NCI-H446 (cell line): ENCODE measurements at places on chromosomes 1 and 21.
A peak's percentile ranks its signal among the peaks of the same experiment; 100 is the strongest.

DNA sequence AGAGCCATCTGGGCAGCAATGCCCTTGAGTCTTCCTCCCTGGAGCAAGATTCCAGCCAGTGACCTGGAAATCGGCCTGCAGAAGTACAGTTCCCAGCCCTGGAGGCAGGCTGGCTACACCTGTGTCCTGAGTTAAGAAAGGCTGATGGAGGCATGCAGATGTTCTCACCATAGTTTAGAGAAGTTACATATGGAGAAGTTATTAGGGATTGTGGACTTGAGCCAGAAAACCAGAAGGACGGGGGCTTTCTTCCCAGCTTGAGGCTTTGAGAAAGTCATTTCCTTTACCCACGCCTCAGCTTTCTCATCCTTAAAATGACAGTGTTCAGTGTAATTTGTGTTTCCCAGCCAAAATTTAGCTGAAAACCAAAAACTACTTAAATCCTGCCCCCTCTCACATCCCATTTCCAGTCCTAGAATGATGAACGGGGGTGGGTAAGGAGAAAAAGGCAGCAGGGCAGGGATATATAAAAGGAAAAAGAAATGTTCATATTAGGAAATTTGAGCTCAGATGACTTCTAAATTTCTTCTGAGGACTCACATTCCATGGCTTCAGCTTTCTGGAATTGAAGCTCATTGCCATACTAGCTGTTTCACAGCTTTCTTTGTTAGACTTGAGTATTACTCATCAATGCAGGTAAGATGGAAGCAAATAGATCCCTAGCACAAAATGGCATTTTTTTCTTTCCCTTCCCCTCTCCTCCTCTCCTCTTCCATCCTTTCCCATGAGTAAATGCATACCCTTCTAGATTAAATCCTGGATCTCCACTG, 14.4 kb upstream of the C8B start:
- no peak for DNase-seq

DNA sequence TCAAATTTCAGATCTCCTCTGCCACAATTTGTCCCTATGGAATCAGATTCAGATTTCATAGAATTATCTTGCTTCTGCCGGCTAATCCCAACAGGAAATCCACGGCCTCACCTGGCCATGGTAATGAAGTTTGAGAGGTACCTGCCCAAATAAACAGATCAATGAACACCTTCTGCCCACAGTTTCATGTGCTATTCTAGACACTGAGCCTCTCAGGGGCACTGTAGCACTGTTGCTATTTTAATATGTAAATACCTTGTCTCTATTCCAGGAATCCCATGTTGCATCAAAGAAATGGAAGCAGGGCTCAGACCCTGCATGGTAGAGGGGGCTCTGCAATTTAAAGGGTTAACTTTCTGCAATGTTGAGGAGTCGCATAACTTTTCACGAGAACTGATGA, 593.1 kb downstream of the PTBP2 start:
- DNase-seq, result no peak

- peak; percentile 58 for DNase-seq
These were observed at the start of gene IL20 for GRCh38 chr1:206864939-206865671. IL20 (plus strand) TSS chr1:206865623; CDS start chr1:206865853, 230 bp downstream.

DNA sequence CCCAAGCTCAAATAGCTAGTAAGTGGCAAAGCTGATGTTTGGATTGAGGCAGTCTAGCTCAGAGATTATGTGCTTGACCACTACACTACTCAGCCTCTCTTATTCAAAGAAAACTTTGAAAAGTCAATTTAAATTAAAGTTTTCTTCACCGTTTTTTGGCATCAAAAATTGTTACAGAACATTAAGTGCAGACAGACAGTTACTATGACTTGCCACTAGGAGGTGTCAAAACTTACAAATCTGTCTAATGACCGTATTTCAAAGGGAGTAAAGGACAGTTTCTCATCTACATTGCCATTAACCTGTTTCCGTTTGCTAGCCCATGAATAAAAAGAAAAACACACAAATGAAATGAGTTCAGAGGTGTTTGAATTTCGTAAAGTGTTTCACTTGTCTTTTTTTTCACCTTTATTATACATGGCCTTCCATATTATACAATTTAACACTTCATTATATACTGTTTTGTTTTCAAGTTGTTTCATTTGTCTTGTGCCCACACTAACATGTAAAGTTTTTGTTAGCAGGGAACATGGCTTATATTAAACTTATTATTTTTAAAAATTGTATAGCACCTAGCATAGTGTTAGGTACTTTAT, 57.4 kb upstream of the MTF2 start:
- peak; percentile 81 for DNase-seq

DNA sequence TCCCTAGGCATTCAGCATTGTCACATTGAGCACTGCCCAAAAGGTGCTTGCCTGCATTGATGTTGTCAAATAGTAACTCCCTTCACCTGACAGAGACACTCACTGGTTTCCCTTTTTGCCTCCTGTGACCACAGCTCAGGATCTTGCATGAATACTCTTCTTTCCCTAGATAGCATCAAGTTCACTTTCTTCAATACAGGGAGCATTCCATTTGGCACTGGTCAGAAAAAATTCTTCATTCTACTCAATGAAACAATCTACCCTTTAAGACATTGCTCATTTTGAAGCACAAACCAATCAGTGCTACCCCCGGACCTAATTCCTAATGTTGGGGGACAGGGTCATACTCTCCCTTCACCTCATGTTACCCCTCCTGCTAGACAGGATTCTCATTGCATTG, 319.0 kb upstream of the SNX7 start:
- no peak for DNase-seq

DNA sequence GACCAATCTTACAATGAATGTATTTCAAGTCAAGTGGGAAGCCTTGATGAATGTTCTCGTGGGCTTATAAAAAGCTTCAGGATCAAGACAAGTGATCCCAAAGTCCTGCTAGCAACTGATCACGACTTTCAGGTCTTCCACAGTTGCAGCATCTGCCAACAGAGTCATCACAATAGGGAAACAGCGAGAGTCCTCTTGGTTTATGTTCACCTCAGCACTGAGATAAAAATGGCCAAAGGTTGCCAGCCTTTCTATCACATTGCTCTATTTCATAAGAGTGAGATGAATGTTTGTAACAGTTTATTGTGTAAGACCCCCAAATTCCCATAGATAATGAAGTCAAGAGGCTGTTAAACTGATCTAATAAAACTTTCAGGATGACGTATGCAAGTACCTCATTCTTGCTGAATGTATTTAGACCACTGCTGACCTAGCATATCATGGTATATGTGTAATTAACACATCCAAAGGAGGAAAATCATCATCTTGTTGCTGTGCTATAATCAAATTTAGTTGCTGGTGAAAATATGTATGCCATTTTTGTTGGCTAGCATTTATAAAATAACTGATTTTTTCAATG, 150.6 kb downstream of the TGFBR3 start:
- no peak for DNase-seq

DNA sequence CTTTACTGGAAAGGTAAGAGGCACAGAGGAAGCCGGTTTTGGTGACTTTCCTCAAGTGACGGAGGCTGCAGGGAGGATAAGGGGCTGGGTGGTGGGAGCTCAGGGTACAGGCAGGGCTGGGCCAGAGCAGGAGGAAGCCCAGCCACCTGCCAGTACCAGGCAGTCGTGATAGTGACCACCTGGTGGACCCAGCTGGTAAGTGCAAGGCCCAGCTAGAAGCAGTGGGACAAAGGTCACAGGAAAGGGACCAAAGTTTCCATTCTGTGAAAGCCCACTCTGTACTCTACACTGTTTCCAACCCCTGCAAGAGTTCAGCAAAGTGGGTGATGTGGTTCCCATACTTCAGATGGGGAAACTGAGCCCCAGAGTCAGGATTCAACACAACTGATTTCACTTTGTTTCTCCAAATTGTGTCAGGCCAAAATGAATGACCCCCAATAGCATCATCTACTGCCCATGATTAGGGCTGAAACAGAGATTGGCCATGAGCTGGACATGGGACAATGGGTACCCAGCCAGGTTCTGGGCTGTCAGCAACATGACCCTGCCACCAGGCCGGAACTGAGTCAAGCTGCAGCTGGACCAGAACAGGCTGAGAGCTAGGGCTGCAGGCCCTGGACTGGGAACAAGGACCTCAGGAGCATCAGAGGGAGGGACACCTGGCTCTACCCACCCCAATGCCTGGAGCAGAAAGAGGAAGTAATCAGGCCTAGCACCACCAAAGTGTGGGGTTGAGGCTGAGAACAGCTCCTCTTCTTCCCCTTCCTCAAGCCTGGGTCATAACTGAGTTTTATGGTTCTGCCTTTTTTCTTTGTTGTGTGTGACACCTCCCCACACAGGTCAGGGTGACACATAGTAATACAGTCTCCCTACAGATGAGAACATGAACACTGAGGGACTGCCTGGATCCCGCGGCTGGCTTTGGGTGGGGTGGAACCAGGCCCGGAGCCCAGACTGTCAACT, 50.2 kb downstream of the KCNN3 start:
- no peak for DNase-seq

DNA sequence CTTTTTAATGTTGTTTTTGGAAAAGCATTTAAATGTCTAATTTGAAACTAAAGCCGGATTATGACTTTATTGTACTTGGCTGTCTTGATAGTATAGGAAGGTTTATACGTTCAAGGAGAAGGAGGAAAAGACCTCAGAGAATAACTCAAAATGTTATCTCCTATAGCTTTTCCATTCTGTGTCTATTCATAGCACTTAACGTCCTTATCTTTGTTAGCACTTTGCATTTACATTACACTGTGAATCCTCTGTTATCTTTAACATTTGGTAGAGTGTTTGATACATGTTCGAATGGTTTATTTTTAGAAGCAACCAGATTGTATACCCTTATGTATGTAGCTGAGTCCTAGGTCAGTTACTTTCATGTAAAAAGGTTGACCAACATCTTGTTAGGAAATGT, 50.8 kb upstream of the PODN start:
- no peak for DNase-seq

DNA sequence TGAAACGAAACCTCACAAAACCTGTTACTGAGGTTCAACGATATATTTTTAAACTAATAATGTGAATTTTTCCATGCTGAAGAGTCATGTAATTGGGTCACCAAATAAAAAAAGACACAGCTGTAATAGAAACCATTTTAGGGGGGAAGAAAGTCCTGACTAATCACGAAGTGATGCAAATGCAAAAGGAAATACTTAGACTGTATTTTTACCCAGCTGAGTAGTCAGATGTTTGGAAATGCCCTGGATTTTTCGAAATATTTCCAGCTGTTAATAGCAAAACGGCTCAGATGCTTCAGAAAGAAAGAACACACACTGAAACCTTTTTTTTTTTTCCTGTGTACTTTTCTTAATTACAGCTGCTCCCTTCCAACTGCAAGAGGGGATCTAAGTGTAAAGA, 210.3 kb downstream of the SETD4 start:
- DNase-seq, result no peak

DNA sequence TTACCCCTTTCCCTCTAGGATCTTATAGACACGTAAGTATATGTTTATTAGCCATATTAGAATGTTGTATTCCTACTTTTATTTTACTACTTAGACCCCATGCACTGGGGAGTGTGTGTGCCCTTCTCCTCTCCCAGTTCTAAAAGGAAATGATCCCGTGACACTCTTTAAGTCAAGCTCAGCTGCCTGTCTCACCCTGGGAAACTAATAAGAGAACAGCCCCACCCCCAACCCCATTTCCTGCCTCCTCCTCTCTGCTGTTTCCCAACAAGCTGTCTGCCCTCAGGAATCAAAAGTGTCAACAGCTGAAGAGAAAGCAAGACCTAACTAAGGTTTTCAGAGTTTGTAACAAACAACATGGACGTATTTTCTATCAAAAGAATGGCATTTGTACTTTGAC, 92.6 kb upstream of the VAV3 start:
- no peak for DNase-seq

DNA sequence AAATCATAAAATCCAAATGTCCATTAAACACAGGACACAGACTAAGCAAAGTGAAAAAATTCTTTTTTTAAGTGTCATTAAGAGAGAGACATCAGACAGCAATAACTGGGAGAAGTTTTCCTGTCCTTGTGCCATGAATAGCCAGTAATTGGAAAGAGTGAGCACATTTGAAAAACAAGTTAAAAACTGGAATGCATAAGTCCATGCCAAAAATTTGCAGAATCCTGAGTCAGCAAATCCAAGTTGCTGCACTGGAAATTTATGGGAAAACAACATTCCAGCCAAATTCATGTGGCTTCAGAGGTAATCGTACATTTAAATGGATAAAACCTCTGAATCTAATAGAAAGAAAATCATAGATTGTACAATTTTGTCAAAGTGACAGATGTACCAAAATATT, 291.4 kb downstream of the LRRC40 start:
- DNase-seq, result peak; percentile 40

- DNase-seq, result no peak
These were observed 13.9 kb downstream of the SERTAD4 start for GRCh38 chr1:210246447-210246846.

GRCh38 chr21:45551316-45551715, 9.1 kb upstream of the SLC19A1 start:
- DNase-seq, result no peak

GRCh38 chr1:218917656-218918055, 256.0 kb upstream of the LYPLAL1 start:
- DNase-seq, result no peak

DNA sequence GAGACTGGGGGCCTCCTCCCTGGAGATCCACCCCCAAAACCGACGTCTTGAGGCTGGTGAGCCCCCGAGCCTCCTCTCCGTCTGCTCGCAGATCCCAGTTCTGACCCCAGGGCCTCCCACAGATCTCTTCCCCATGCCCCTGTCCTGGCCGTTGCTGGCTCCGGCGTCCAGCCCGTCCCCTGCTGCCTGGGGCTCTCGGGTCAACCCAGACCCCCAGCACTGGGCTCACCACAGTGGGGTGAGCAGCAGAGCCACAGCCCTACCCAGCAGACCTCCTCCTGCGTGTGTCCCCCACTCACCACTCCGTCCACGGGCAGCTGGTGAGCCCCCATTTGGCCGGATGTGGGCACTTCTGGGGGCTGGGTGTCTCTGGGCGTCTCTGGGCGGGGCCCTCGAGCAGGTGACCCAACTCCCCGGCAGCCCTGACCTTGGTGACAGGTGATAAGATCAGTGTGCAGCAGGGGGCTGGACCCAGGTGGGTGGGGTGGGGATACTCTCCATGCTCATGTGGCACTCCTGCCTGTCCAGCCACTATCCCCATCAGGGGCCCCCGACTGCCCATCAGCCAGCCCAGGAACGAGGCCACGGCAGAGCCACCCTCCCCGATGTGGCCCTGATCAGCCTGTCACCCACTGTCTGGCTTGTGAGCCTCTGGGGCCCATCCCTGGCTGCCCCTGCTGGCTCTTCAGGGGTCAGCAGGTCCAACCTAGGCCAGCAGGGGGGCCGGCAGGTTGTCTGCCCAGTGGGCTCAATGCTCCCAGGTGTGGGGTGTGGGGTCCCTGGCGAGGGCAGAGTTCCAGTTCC, 709 bp downstream of the TNFRSF14 start:
- no peak for DNase-seq
